Activated CD4-positive, alpha-beta memory T cell treated with anti-CD3 and anti-CD28 coated beads for 36 hours (primary cell): ENCODE measurements at places on chromosomes 2 and 18. TPM values are rescaled to one million over a fixed set of nuclear protein-coding genes. Genes with fewer than 3 reads are reported as not detected.

C2orf80 gene
- not detected for total RNA-seq

BCL11A gene
- not detected for total RNA-seq

APCDD1 gene
- not detected for total RNA-seq

KCNK3 gene
- total RNA-seq: not detected

DNA sequence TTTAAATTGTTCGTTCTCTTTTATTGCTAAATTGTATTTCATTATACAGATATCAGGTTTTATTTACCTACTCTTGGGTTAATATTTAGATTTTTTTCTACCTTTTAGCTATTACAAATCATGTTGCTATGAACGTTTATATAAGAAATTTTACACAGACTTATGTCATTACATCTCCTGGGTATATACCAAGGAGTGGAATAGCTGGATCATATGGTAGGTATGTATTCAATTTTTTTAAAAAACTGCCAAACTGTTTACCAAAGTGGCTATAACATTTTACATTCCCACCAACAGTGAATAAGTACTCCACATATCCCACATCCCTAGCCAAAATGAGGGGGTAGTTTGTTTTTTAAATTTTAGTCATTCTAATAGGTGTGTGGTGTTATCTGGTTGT, 32.3 kb upstream of the BAZ2B start:
- H3K4me1 ChIP-seq: no peaks in the 10 kb centered on the region
- no peak overlapping the region for H3K4me3 ChIP-seq
- no peak overlapping the region for H3K27ac ChIP-seq
- H3K36me3 ChIP-seq: peaks cover 9% of the 10 kb centered on the region

GRCh38 chr18:51151568-51152511, 45.6 kb downstream of the MEX3C start:
- peak; percentile 89 for DNase-seq
- H3K4me3 ChIP-seq: peak overlapping the region; percentile 74
- H3K27ac ChIP-seq: peak overlapping the region; percentile 97

GRCh38 chr2:135783439-135783838, 41.8 kb downstream of the UBXN4 start:
- peaks cover 50% of the 10 kb centered on the region for H3K36me3 ChIP-seq
- no peak overlapping the region for H3K27ac ChIP-seq
- H3K27me3 ChIP-seq: no peaks in the 10 kb centered on the region
- H3K4me3 ChIP-seq: no peak overlapping the region

DNA sequence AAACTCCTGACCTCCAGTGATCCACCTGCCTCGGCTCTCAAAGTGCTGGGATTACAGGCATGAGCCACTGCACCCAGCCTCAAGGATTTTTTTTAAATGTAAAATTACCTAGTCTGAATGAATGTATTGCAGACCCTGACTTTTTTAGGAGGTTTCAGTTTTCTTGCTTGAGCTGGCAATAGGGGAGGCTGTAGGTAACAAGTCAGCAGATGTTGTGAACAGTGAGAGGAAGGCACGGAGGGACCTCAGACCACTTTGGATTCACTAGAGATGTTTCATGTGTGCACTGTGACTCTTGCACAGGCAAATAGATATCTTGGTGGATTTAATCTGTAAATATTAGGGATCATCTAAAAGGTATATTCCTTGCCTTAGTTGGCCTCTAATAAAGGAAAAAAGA, 6.4 kb downstream of the NDUFV2 start:
- peaks cover 83% of the 10 kb centered on the region for H3K36me3 ChIP-seq
- H3K4me3 ChIP-seq: peak overlapping the region; percentile 90
- DNase-seq: no peak
- H3K4me1 ChIP-seq: peaks cover 79% of the 10 kb centered on the region
